ENCODE measurements at places on chromosomes 6 and 20.
A peak's percentile ranks its signal among the peaks of the same experiment; 100 is the strongest.

DNA sequence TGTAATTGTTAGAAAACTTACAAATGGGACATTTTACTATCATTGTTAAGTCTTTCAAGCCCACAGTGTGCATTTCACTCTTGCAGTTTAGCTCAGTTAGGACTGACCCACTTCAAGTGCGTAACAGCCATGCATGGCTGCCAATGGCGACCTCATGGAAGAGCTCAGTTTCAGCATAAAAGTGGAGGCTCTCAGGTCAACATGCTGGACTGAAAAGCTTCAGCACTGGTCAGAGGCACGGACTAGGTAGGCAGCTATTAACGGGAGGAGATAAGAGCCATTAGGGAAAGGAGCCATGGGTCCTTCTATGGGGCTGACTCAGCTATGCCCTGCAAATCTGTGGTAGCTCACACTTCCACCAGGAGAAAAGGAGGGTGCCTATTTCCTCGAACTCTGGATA is 101.8 kb downstream of the TTLL2 start:
- no peaks in the 10 kb centered on the region for H3K4me1 ChIP-seq
- H3K27me3 ChIP-seq, result peaks cover 56% of the 10 kb centered on the region
- no peak overlapping the region for H3K27ac ChIP-seq
- no peaks in the 10 kb centered on the region for H3K36me3 ChIP-seq

- no peak overlapping the region for H3K27ac ChIP-seq
- DNase-seq, result no peak
- no peaks in the 10 kb centered on the region for H3K27me3 ChIP-seq
Measured at GRCh38 chr20:37233548-37234253, 27.9 kb downstream of the GHRH start.

GRCh38 chr6:118588626-118589025 is 40.5 kb downstream of the PLN start:
- H3K36me3 ChIP-seq, result peaks cover 7% of the 10 kb centered on the region
- H3K27ac ChIP-seq, result peak overlapping the region; percentile 84
- no peaks in the 10 kb centered on the region for H3K27me3 ChIP-seq
- DNase-seq, result no peak
- peaks cover 38% of the 10 kb centered on the region for H3K4me1 ChIP-seq

DNA sequence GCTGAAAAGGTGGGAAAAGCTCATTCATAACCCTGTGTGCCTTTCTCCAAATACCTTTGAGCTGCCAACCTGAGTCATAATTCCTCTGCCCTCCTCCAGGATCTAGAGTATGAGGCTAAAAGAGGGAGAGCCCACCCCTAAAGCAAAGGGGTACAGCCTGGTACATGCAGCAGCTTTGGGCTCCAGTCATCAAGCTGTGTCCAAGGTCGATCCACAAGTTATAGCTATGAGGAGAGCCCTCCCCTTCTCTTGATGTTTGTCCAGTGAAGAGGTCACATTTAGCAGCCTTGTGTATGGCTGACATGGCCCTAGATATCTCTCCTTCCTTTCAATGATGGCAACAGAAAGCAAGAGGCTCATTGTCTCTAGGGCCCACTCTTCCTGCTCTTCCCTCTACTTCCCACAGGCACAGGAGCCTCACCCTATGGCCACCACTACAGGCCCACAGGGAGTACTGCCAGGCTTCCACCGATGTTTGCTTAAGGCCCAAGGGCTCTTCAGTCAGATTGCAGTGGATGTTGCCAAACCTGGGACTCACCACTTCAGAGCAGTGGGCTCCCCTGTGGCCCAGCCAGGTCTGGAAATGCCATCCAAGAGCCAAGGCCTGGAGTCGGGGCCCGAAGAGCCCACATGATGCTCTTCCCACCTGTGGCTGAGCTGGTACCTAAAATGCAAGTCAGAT is 176.8 kb downstream of the CD83 start:
- no peak overlapping the region for H3K27ac ChIP-seq
- peaks cover 3% of the 10 kb centered on the region for H3K4me1 ChIP-seq
- H3K27me3 ChIP-seq, result no peaks in the 10 kb centered on the region
- H3K36me3 ChIP-seq, result no peaks in the 10 kb centered on the region

GRCh38 chr6:7042654-7043545 is 64.9 kb upstream of the RREB1 start:
- no peak for DNase-seq
- peaks cover 3% of the 10 kb centered on the region for H3K4me1 ChIP-seq
- H3K4me3 ChIP-seq, result no peak overlapping the region
- H3K27me3 ChIP-seq, result no peaks in the 10 kb centered on the region

- H3K4me1 ChIP-seq, result no peaks in the 10 kb centered on the region
- no peak for DNase-seq
- no peak overlapping the region for H3K27ac ChIP-seq
Measured at GRCh38 chr6:79586548-79586947, 44.6 kb upstream of the SH3BGRL2 start.

GRCh38 chr20:23477223-23477622 is 13.7 kb upstream of the CST8 start:
- peaks cover 6% of the 10 kb centered on the region for H3K27me3 ChIP-seq
- no peak for DNase-seq
- H3K4me1 ChIP-seq, result no peaks in the 10 kb centered on the region
- no peaks in the 10 kb centered on the region for H3K36me3 ChIP-seq
- no peak overlapping the region for H3K27ac ChIP-seq

DNA sequence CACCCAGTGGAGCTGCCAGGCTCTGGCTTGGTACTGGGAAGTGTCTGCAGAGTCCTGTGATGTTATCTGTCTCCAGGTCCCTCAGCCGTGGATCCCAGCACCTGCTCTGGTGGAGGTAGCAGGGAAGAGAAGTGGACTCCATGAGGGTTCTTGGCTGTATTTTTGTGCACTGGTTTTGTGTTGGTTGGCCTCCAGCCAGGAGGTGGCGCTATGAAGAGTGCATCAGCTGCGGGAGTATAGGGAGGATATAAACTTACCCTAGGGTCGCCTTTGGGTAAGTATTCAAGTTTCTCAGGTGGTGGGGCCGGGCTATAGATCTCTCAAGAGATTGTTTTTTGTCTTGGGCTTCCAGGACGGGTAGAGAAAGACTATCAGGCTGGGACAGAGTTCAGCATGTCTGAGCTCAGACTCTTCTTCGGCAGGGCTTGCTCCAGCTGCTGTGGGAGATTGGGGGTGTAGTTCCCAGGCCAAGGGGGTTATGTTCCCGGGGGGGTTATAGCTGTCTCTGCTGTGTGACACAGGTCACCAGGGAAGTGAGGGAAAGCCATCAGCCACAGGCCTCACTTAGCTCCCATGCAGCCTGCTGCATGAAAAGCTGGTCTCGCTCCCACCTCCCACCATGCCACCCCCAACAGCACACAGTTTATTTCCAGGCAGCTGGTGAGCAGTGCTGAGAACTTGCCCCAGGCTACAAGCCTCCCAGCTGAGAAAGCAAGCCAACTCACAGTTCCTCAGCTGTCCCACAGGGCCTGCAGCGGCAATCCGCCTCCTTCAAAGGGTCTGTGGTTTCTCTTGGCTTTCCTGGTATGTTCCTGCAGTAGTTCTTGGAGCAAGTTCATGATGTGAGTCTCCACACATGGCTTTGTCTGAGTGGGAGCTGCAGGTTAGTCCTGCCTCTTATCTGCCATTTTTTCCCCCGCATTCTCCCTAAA is 115.7 kb downstream of the AIG1 start:
- H3K36me3 ChIP-seq, result peaks cover 8% of the 10 kb centered on the region
- no peak overlapping the region for H3K4me3 ChIP-seq
- H3K27me3 ChIP-seq, result no peaks in the 10 kb centered on the region
- DNase-seq, result no peak
- no peak overlapping the region for H3K27ac ChIP-seq

DNA sequence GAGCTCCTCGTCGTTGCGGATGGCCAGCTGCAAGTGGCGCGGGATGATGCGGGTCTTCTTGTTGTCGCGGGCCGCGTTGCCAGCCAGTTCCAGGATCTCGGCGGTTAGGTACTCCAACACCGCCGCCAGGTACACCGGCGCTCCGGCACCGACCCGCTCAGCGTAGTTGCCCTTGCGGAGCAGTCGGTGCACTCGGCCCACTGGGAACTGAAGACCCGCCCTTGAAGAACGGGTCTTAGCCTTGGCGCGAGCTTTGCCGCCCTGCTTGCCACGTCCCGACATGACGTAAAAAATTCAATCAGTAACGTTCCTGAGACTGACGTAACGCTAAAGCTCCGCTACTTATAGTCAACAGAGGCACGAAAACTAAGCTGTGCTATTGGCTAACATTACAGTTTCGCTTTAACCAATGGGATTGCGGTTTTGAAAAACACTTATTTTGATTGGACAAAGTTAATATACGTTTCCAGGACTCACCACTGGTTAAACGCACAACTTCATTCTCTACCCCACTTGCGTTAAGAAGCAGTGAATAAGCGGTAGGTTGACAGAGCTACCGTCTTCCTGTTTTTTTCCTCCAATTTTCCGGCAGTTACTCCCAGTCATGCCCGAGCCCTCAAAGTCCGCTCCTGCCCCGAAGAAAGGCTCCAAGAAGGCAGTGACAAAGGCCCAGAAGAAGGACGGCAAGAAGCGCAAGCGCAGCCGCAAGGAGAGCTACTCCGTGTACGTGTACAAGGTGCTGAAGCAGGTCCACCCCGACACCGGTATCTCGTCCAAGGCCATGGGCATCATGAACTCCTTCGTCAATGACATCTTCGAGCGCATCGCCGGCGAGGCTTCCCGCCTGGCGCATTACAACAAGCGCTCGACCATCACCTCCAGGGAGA is 73.9 kb downstream of the OR2B2 start:
- H3K27ac ChIP-seq, result no peak overlapping the region
- peak; percentile 73 for DNase-seq
- peaks cover 13% of the 10 kb centered on the region for H3K27me3 ChIP-seq
- H3K4me3 ChIP-seq, result no peak overlapping the region
- peaks cover 20% of the 10 kb centered on the region for H3K4me1 ChIP-seq
